ENCODE measurements at places on chromosomes 2 and 18.

DNA sequence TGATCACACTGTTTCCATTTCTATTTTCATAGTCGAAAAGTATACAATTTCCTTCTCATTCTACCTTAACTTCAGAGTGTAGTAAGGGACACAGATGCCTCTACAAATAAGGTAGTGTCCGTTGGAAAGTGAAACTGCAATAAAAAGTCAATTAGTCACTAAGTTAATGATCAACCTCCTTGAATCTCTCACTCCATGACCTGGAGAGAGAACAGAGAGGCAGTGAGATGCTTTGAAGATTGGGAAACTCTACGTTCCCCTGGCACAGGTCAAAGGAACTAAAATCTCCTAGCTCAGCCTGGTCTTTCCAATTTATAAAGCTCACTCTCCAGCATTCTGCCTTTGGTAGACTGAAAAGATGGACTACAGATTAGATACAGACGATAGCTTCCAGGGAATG is 153.8 kb upstream of the ACAA2 start:
- no peak for DNase-seq

GRCh38 chr2:167675906-167676305 is 571.5 kb downstream of the STK39 start:
- no peak for DNase-seq

DNA sequence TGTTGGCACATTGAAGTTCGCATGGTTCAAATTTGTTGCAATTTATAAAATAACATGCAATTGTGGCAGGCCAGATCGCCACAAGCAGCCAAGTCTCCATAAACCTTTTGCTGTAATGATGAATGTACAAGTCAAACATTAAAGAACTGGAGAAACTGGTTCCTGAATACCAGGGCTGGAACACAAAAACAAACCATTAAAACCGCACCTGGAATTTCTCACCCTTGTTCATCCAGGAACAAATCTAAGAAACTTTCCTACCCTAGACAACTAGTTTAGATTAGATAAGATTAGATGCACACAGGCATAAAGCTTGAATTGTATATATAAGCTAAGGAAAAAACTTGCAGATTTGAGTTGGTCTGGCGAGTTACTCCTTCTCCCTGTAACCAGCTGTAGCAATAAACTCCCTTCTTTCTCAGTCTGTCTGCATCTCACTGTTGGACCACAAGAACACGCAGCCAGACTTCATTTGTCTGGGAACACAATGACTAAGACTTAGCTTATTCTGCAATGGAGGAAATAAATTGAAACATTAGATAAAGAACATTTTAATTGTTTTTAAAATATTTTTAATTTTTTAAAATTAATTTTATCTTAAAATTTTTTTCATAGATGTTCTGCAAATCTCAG is 1835.5 kb upstream of the LRRTM1 start:
- no peak for DNase-seq

DNA sequence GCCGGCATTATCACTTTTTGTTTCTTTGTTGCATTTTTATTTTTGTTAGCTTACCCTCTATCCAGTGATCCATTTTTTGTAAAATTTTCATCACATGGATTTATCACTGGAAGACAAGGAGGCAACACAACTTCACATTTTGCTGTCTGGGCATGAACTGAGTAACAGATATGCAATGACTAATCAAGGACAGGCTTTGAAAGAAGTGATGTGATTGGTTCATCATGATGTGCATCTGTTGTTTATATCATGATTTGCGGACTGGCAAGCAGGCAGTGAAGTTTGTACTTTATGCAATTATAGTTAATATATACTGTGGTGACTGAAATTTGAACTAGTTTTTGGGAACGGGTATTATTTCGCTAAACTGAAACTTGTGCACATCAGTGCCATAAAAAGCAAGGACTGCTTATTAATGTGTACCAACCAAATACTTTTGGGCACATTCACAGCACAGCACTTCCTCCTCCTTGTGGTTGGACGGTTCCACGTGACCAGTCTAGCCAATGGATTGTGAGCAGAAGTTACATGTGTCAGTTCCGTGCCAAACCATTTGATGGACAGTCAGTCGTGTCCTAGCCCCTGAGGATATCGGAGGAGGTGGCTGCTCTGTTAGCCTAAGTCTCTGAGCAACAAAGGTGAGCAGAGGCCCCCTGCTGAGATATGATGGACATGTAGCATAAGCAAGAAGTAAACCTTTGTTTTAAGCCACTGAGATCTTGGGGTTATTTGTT is 201.4 kb upstream of the SIX2 start:
- peak; percentile 44 for DNase-seq

GRCh38 chr2:218079943-218080913 is 11.2 kb downstream of the RUFY4 start:
- DNase-seq = no peak

GRCh38 chr2:46874236-46874929 is 41.2 kb downstream of the MCFD2 start:
- peak; percentile 94 for DNase-seq

DNA sequence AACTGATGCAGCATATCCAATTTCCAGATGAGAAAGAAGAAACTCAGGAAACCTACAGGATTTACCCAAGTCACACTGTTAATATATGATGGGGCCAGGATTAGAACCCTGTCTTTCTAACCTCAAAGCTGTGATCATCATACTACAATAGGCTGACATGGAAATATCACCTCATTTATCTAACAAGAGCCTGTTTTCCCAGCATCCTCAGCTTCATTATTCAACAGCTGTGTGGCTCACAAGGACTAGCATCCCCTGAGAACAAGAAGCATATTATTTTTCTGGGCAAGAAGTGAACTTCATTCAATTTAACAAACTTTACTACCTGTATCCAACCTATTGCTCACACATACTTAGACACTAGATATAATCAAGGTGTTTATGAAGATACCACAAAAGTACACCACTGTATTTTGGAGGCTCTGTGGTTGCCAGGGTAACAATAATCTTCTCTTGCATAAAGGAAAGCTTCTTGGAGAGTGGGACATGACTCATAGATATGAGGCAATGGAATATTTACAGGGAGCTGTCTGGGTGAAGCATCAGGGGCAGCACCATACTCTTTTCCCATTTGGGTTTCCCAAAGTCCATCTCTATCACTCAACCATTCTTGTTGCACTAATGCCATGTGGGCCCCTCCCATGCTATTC is 218.2 kb downstream of the RAD51AP2 start:
- DNase-seq = no peak

GRCh38 chr18:22065311-22065710 is 104.1 kb upstream of the GATA6 start:
- no peak for DNase-seq

- no peak for DNase-seq
Measured at GRCh38 chr2:196489371-196489770, 150.1 kb upstream of the CCDC150 start.

DNA sequence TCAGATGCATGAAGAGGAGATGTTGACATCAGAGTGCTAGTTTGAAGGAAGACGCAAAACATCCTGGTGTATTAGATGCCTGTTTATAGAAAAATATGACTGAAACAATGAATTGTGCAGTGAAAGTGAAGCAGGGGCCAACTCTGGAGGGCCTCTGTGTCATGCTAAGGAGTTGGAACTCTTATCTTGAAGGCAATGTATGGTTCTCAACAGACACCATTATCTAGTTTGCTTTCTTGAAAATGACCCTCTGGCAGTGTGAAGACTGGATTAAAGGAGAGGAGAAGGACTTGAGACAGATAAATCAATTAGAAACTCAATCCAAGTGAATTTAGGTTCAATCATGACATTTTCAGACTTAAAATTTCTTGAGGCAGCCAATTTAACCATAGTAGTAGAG is 63.1 kb downstream of the ITGA4 start:
- DNase-seq = no peak

GRCh38 chr18:51082571-51083267 is 52.7 kb downstream of the SMAD4 start:
- DNase-seq = no peak

- DNase-seq = no peak
Measured at GRCh38 chr2:45692566-45692965, 41.1 kb downstream of the PRKCE start.

- no peak for DNase-seq
Measured at GRCh38 chr2:105388971-105389381, 9.9 kb downstream of the FHL2 start.

DNA sequence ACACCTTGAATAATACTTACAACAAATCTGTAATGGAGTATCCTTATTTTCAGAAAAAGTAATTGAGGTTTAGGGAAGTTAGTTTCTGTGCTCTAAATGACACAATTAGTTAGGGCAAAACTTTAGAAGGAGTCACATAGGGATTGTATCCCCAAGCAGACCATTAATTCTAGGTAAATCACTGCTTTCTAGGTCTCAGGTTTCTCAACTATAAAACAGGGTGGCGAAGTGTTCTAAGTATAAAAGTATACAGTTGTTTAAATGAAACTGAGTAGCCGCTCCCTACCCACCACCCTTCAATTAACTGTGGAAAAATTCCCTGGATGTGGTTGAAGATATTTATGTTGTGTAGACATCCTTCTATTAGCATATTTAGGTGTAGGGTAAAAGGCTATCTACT is 19.9 kb upstream of the TMEM178A start:
- no peak for DNase-seq

- no peak for DNase-seq
Measured at GRCh38 chr2:195902857-195903256, 165.8 kb downstream of the DNAH7 start.

DNA sequence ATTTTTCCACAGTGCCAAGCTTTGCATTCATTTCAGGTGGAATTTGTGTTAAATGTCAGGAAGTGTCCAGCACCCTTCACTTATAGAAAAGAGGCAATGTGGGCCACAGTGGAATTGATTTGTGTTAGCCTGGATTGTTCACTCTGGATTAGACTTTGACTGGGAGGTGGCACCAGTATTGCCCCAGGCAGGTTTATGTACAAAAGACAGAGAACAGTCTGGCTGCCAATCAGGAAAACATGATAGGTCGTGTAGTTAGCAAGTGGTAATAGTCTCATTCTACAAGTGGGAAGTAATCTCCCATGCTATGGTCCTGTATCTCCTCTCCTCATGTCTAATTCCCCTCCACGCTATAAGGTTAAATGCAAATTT is 45.6 kb downstream of the RAB27B start:
- DNase-seq = no peak

DNA sequence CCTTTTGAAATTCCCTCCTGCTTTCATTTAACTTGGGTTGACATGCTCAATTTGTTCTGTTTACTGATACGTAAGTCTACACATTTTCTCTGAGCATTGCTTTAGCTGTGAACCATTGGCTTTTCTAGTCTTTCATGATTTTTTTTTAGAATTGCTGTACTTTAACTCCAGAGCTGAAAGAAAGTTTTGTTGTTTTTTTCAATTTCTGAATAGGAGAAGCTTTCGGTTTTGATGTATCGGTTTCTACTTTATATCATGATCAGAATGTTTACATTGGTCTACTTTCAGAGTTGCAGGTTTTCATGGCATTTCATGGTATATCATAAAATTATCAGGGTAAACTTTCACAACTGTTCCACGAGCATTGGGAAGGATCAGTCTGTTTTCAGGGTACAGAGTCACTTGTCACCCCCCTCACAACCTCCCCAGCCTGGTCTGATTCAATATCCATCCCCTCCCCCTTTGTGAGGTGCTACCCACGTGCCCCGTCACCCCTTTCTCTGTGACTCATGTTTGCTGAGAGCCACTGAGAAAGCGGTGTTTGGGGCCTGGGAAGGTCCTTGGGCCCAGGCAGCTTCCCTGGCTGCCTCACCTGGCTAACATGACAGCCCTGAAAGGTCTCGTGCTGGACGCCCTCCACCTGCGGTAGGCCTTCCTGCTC is 7.0 kb downstream of the ASTL start:
- no peak for DNase-seq

DNA sequence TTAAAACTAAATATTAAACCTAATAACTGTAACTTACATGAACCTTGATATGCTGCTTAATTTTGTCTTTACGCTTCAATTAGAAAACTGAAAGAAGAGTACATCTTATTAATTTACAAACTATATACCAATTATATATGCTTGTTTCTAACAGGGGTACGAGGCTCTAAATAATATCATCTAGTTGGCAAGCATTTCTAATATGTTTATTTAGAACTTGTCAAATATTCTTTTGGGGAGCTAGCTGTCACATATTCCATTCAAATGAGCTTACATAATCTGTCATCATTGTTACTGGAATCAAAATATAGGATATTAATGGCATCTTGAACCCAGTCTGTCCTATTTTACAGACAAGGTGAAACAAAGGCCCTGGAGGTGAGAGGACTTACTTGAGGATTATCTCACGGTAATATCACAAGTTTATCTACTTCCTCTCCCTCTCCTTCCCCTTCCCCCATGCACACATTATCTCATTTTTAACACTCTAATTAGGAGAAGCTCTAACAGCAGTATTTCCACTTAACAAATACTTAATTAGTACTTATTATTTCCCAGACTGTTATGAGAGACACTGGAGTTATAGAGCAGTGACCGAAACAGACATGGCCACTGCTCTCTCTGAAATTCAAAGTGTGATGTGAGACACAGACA is 3.5 kb downstream of the PRKD3 start:
- no peak for DNase-seq

DNA sequence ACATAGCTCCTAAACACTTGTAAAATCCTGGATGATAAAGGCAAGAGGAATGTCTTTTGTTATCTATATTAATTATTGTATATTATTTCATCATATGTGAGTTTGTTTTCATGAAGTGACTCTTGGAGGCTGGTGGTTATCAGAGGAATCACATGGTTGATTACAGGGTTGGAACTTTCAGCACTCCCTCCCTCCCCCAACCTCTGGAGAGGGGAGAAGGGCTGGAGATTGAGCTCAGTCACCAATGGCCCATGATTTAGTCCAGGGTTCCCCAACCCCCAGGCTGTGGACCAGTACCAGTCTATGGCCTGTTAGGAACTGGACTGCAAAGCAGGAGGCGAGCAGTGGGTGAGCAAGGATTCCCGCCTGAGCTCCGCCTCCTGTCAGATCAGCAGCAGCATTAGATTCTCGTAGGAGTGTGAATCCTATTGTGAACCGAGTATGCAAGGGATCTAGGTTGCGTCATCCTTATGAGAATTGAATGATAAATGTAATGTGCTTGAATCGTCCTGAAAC is 37.7 kb downstream of the FBXO48 start:
- no peak for DNase-seq

- peak; percentile 100 for DNase-seq
Measured at GRCh38 chr2:68771211-68771751, 36.7 kb downstream of the ARHGAP25 start.

GRCh38 chr18:5787936-5788335 is 107.4 kb downstream of the TMEM200C start:
- no peak for DNase-seq

DNA sequence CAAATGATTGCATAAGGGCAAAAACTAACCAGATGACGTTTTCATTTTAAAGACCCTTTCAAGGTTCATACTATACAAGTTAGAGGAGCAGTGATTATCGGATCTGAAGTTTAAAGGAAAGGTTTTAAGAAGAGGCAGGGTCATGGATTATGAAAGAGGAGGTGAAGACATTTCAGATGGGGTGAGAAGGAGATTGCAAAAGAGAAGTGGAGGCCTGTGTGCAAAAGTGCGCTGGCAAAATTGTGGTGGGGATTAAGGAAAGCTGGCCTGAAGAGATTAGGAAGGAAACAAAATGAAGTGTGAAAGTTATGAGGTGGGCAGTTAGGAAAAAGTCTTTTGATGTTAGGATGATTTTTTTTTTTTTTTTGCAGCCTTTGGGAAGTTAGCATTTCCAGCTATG is 935.7 kb upstream of the FAM98A start:
- DNase-seq = no peak

GRCh38 chr2:151691631-151692030 is 42.6 kb downstream of the NEB start:
- no peak for DNase-seq

GRCh38 chr2:31110431-31110830 is 27.8 kb downstream of the GALNT14 start:
- no peak for DNase-seq

- no peak for DNase-seq
Measured at GRCh38 chr2:159506764-159507440, 109.4 kb downstream of the BAZ2B start.

GRCh38 chr2:233422050-233422639 is 67.9 kb downstream of the DGKD start:
- no peak for DNase-seq

Data from SJCRH30 (cell line).